A375 (cell line): ENCODE measurements at places on chromosomes 2 and 18. TPM values are rescaled to one million over a fixed set of nuclear protein-coding genes. Genes with fewer than 3 reads are reported as not detected.

RGPD4 gene
- not detected in 2 replicates for total RNA-seq

ST6GAL2 gene
- total RNA-seq = not detected in 2 replicates

PROKR1 gene
- not detected in 2 replicates for total RNA-seq

GKN1 gene
- total RNA-seq = not detected in 2 replicates

MYCN gene
- 0.08 TPM in 2 replicates for total RNA-seq

PLGLB1 gene
- 0.13 and 1.5 TPM in 2 replicates for total RNA-seq

DSG4 gene
- not detected in 2 replicates for total RNA-seq

ACMSD gene
- not detected in 2 replicates for total RNA-seq

MYOM1 gene
- 0.08 and 0.41 TPM in 2 replicates for total RNA-seq

CHRNG gene
- not detected in 2 replicates for total RNA-seq

NTSR2 gene
- total RNA-seq = not detected in 2 replicates

GREB1L gene
- 2.2 and 3.6 TPM in 2 replicates for total RNA-seq

PRSS56 gene
- total RNA-seq = not detected in 2 replicates

SERPINB7 gene
- total RNA-seq = 2.8 and 4.8 TPM in 2 replicates

CXCR1 gene
- total RNA-seq = not detected in 2 replicates

UGT1A5 gene
- not detected in 2 replicates for total RNA-seq

XRCC5 gene
- total RNA-seq = 211 and 236 TPM in 2 replicates

SERPINB10 gene
- not detected in 2 replicates for total RNA-seq

SP100 gene
- total RNA-seq = 67.9 and 72.5 TPM in 2 replicates

NPHP1 gene
- total RNA-seq = 3.7 and 5.7 TPM in 2 replicates

IHH gene
- total RNA-seq = not detected in 2 replicates

TGIF1 gene
- total RNA-seq = 60.6 and 67.9 TPM in 2 replicates

PAX8 gene
- total RNA-seq = 1.5 and 1.6 TPM in 2 replicates

POTEI gene
- total RNA-seq = 2.8 and 3.1 TPM in 2 replicates

ZSWIM2 gene
- not detected in 2 replicates for total RNA-seq

AQP12A gene
- total RNA-seq = not detected in 2 replicates

INSIG2 gene
- total RNA-seq = 1.4 and 5.3 TPM in 2 replicates
